ENCODE measurements at places on chromosomes 5 and 9. TPM values are rescaled to one million over a fixed set of nuclear protein-coding genes. Genes with fewer than 3 reads are reported as not detected.
A peak's percentile ranks its signal among the peaks of the same experiment; 100 is the strongest.

Gene WNT8A
- total RNA-seq, result not detected

Gene MRNIP
- total RNA-seq, result 29.6 TPM

Gene SYNPO
- total RNA-seq, result 61.3 TPM

Gene ZNF483
- total RNA-seq, result 22.0 TPM

Gene NSG2
- 0.10 TPM for total RNA-seq

- H3K27ac ChIP-seq, result no peak overlapping the region
- no peaks in the 10 kb centered on the region for H3K27me3 ChIP-seq
- no peak for DNase-seq
- peaks cover 44% of the 10 kb centered on the region for H3K4me1 ChIP-seq
- H3K4me3 ChIP-seq, result no peak overlapping the region
Observed at GRCh38 chr5:72852356-72852755, 35.9 kb downstream of the TNPO1 start.

DNA sequence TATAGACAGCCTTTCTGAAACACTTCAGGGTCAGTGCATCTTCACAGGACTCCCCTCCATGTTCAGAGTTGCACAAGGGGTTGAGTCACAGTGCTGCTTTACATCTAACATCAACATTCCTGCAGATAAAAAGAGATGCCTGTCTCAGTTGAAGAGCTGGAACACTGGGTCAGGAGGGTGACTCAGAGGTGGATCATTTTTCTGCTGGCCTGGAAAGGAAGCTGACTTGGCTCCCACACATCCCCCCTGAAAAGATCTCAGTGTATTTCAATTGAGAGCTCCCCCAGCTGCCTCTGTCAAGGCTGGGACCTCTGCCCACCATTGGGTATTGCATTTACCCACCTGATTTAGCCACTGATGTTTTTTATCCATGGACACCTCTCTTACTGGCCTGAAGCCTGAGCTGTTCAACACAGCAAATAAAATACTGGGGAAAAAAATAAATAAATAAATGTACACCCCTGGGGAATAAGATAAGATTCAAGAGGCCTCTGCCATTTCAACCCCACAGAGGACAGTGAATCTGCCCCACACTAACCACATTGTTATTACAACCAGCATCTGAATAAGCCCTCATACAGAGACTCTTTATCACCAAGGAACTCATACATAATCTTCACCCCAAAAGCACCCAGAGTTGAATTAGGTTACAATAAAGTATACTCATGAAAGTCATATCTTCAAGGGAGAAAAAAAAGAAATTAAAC lies 716.4 kb downstream of the SEMA5A start:
- no peak overlapping the region for H3K4me3 ChIP-seq
- H3K27ac ChIP-seq, result peak overlapping the region; percentile 23
- H3K4me1 ChIP-seq, result no peaks in the 10 kb centered on the region
- no peaks in the 10 kb centered on the region for H3K27me3 ChIP-seq
- no peak for DNase-seq
- H3K36me3 ChIP-seq, result no peaks in the 10 kb centered on the region

- no peak overlapping the region for H3K4me3 ChIP-seq
- no peak for DNase-seq
- H3K27me3 ChIP-seq, result no peaks in the 10 kb centered on the region
- H3K36me3 ChIP-seq, result no peaks in the 10 kb centered on the region
Observed at GRCh38 chr9:123860603-123861002, 69.3 kb downstream of the DENND1A start.

GRCh38 chr9:101566904-101567724 lies 27.7 kb downstream of the PPP3R2 start:
- no peaks in the 10 kb centered on the region for H3K27me3 ChIP-seq
- H3K4me3 ChIP-seq, result no peak overlapping the region
- H3K4me1 ChIP-seq, result no peaks in the 10 kb centered on the region
- DNase-seq, result no peak
- peaks cover 75% of the 10 kb centered on the region for H3K36me3 ChIP-seq

GRCh38 chr5:81851481-81852178 lies 100.7 kb upstream of the SSBP2 start:
- H3K4me1 ChIP-seq, result peaks cover 32% of the 10 kb centered on the region
- peak overlapping the region; percentile 92 for H3K27ac ChIP-seq
- H3K27me3 ChIP-seq, result no peaks in the 10 kb centered on the region
- DNase-seq, result peak; percentile 97
- H3K4me3 ChIP-seq, result peak overlapping the region; percentile 53

- H3K4me1 ChIP-seq, result no peaks in the 10 kb centered on the region
- no peaks in the 10 kb centered on the region for H3K36me3 ChIP-seq
- no peak overlapping the region for H3K4me3 ChIP-seq
- DNase-seq, result no peak
- H3K27me3 ChIP-seq, result no peaks in the 10 kb centered on the region
- no peak overlapping the region for H3K27ac ChIP-seq
Observed at GRCh38 chr9:91503673-91504081, 80.0 kb upstream of the NFIL3 start.

DNA sequence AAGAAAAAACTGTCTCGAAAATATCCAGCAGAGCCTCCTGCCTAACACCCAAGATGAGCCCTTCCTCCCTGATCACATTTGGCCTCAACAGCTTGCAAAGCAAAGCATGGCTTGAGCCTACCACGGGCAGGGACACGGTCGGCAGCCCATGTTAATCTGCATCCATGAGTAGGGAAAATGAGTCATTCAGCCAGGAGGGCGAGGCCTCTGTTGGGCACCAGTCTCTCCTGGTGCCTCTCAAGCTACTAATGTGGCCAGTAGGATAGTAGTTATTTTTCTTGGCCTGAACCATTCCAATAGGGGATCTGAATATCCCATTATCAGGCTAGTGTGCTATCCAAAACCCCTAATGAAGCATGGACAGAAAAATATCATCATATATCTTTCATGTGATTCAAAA lies 43.0 kb upstream of the SHB start:
- no peaks in the 10 kb centered on the region for H3K4me1 ChIP-seq
- H3K36me3 ChIP-seq, result no peaks in the 10 kb centered on the region
- no peaks in the 10 kb centered on the region for H3K27me3 ChIP-seq
- H3K27ac ChIP-seq, result no peak overlapping the region
- H3K4me3 ChIP-seq, result no peak overlapping the region
- no peak for DNase-seq

GRCh38 chr5:160968480-160968879 lies 116.5 kb upstream of the ATP10B start:
- no peaks in the 10 kb centered on the region for H3K27me3 ChIP-seq
- no peak overlapping the region for H3K27ac ChIP-seq
- H3K4me3 ChIP-seq, result no peak overlapping the region

- H3K27ac ChIP-seq, result no peak overlapping the region
- no peaks in the 10 kb centered on the region for H3K27me3 ChIP-seq
- no peak for DNase-seq
Observed at GRCh38 chr5:127770272-127770671, 67.1 kb downstream of the CCDC192 start.

DNA sequence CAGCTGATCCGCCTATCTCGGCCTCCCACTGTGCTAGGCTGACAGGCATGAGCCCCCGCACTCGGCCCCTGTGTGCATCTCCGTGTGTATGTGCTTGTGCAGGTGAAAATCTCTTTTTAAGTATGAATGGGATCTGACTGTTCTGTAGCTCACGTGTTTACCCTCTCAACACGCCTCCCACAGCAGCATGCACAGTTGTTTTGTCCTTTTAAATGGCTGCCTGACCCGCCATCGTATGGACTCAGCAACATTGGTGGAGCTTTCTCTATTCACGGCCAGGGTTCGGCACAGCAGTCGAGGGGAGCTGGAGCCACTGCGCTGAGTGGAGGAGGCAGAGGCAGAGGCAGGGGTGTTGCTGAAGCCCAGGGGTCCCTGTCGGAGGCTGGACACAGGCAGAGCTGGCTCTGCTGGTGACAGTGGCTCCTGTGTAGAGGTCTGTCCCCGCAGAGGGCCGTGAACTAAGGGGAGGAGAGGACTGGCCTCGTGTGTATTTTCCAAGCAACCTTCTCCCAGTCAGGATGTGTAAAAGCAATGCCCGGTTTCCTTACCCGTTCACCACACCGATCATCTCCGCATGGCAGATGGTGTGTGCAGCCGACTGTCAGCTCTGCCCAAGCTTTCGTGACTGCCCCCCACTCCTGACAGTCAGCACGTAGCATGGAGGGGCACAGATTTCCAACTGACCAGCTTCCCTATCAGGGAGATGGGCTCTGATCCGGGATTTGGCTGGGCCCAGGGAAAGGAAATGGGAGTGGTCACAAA lies 37.3 kb downstream of the MRPL36 start:
- no peak overlapping the region for H3K27ac ChIP-seq
- H3K27me3 ChIP-seq, result no peaks in the 10 kb centered on the region
- H3K4me3 ChIP-seq, result no peak overlapping the region
- H3K36me3 ChIP-seq, result no peaks in the 10 kb centered on the region

- H3K27ac ChIP-seq, result no peak overlapping the region
- H3K27me3 ChIP-seq, result no peaks in the 10 kb centered on the region
- no peaks in the 10 kb centered on the region for H3K36me3 ChIP-seq
- no peak for DNase-seq
Observed at GRCh38 chr5:72618708-72619107, 111.5 kb upstream of the ZNF366 start.

DNA sequence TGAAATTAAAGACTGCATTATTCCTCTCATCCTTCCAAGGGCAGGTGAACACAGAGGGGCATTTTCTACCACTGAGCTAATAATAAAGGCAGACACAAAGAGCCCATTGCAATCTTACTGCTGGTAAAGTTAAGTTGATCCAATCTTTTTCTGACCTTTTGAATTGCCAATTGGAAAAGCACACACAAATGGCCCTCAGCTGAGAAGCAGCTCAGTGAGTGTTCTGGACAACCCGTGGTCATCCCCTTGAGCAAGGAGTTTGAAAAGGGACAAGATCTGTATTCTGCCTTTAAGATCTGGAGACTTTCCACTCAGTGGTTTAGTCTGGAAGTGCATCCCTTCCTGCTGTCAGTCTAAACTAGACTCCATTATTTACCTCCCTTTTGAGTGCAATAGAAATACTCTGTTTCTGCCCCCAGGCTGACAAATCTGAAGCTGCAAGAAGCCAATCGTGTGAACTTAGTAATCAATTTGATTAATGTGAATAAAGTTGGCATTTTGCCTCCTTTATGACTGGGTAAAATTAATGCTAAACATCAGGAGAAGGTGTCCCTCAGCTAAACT lies 835.7 kb downstream of the MAT2B start:
- DNase-seq, result no peak
- H3K4me3 ChIP-seq, result no peak overlapping the region
- no peak overlapping the region for H3K27ac ChIP-seq
- H3K4me1 ChIP-seq, result no peaks in the 10 kb centered on the region
- no peaks in the 10 kb centered on the region for H3K27me3 ChIP-seq

GRCh38 chr9:69452110-69452782 lies 127.2 kb downstream of the ENTREP1 start:
- no peaks in the 10 kb centered on the region for H3K4me1 ChIP-seq
- DNase-seq, result no peak
- no peak overlapping the region for H3K4me3 ChIP-seq
- H3K27ac ChIP-seq, result no peak overlapping the region
- H3K27me3 ChIP-seq, result no peaks in the 10 kb centered on the region

- no peak overlapping the region for H3K27ac ChIP-seq
- H3K4me3 ChIP-seq, result no peak overlapping the region
- no peaks in the 10 kb centered on the region for H3K27me3 ChIP-seq
- H3K36me3 ChIP-seq, result no peaks in the 10 kb centered on the region
Observed at GRCh38 chr5:157167214-157167621, 1.2 kb upstream of the GARIN3 start.

DNA sequence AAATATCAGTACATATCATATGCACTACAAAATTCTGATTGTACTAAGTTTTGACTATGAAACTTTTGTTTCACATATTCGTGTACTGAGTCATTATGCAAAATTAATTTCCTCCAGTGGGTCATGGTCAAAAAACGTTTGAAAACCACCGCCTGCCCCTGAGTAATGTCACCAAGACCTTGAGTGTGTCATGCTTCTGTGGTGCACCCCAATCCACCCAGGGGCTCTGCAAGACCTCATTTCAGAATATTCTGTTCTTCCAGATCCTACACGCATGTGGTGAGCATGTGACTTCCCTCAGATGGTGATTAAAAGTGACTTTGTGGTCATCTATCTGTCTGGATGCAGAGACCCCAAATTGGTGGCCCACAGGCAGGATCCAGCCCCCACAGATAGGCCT lies 31.0 kb downstream of the ABLIM3 start:
- no peaks in the 10 kb centered on the region for H3K27me3 ChIP-seq
- H3K36me3 ChIP-seq, result no peaks in the 10 kb centered on the region
- DNase-seq, result no peak
- H3K4me3 ChIP-seq, result no peak overlapping the region

GRCh38 chr9:122112238-122112637 lies 19.1 kb upstream of the TTLL11 start:
- H3K4me3 ChIP-seq, result no peak overlapping the region
- no peak overlapping the region for H3K27ac ChIP-seq
- no peaks in the 10 kb centered on the region for H3K4me1 ChIP-seq

DNA sequence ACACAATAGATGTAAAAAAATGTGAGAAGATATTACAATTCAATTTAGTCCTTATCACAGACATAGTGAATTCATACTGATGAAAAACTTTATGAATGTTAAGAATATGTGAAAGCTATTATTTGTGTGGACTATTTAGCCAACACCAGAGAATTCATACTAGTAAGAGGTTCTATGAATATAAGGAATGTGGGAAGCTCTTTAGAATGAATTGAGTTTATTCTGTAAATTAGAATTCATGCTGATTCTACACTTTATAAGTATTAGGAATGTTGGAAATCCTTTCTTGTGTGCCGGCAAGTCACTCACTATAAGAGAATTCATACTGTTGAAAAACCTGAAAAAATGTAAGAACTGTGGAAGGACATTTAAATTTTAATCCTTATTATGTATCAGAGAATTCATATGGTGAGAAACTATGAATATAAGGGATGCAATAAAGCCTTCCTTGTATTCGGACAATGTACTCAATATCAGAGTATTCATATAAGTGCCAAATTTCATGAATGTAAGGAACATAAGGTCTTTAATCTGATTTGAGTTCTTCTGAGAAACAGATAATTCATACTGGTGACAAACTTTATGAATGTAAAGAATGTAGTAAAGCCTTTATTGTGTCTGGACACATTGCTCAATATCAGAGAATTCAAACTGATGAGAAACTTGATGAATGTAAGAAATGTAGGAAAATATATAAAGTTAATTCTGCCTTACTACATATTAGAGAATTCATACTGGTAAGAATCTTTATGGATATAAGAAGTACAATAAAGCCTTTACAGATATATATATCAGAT lies 21.6 kb upstream of the PCDHA1 start:
- no peak for DNase-seq
- H3K36me3 ChIP-seq, result no peaks in the 10 kb centered on the region
- no peaks in the 10 kb centered on the region for H3K4me1 ChIP-seq
- H3K4me3 ChIP-seq, result no peak overlapping the region
- H3K27me3 ChIP-seq, result no peaks in the 10 kb centered on the region

Measured in upper lobe of left lung (tissue), 6 donors.